ENCODE measurements at places on chromosomes 2 and 18.

DNA sequence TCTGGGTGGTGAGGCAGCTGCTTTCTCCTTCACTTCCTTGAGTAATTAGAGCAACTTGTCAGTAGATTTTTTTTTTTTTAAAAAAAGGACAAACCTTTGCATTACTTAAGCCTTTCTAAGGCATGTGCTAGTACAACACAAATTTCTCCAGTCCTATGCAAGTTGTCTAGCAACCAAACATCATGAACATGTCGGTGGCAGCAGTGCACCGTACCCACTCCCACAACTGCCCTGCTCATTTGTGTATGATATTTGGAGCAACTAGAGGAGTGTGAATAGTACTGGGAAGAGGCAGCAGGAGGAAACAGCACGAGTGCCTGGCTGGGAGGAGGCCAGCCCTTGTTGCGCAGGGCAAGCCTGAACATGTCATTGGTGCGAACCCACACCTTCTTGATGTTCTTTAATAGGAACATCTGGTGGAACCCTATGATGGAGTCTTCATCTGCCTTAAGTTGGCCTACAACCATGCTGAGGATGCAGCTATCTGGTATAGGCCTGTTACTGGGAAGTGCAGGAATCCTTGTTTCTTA lies 238.3 kb downstream of the TDRD15 start:
- no peak for DNase-seq

DNA sequence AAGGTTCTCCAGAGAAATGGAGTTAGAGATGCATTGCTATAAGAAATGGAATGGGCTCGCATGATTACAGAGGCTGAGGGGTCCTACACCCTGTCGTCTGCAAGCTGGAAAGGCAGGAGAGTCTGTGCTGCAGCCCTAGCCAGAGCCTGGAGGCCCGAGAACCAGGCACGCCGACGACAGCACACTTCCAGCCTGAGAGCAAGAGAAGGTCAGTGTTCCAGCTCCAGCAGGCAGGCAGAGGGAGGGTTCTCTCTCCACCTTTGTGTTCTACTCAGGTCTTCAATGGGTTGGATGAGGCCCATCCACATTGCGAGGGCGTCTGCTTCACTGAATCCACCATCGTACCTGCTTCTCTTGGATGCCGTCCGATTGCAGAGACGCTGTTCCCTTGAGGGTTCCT lies 177.6 kb upstream of the HDAC4 start:
- DNase-seq, result no peak

GRCh38 chr2:40470822-40471813 lies 19.2 kb upstream of the SLC8A1 start:
- DNase-seq, result no peak

DNA sequence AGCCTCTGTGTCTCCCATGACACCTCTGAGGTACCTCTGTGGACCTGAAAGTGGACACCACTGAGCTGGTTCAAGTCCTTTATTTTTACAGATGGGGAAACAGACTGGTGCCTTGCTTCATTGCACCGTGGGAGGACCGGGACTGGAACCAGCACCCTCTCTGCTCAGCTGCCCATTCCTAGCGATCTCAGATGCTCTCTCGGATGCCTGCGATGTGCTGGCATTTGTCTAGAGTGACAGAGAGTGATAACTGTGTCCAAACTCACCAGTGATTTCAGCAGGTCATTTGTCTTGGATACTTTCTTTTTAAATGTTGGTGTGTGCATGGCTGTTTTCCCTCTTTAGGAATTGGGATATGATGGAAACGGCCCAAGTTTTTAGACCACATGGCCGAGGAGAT lies 30.1 kb upstream of the LYPD6B start:
- no peak for DNase-seq

DNA sequence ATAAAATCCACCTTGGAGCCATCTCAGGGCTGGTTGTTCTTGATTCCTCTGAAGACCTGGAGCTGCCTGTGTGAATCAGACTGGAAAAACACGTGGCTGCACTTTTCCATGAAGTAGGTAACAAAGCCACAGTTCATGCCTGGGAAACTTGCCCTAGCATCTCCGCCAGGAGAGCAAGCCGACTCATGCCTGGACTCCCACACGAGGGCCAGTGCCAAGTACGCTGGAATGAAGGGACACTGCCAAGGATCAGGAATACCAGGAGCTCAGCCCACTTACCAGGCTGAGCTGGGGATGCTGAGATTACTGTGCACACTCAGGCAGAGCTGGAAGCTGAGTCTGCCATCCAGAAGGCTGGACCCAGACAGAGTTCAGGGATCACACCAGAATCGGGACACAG lies 10.9 kb upstream of the FHL2 start:
- no peak for DNase-seq

GRCh38 chr18:10465174-10465939 lies 10.9 kb downstream of the APCDD1 start:
- no peak for DNase-seq

DNA sequence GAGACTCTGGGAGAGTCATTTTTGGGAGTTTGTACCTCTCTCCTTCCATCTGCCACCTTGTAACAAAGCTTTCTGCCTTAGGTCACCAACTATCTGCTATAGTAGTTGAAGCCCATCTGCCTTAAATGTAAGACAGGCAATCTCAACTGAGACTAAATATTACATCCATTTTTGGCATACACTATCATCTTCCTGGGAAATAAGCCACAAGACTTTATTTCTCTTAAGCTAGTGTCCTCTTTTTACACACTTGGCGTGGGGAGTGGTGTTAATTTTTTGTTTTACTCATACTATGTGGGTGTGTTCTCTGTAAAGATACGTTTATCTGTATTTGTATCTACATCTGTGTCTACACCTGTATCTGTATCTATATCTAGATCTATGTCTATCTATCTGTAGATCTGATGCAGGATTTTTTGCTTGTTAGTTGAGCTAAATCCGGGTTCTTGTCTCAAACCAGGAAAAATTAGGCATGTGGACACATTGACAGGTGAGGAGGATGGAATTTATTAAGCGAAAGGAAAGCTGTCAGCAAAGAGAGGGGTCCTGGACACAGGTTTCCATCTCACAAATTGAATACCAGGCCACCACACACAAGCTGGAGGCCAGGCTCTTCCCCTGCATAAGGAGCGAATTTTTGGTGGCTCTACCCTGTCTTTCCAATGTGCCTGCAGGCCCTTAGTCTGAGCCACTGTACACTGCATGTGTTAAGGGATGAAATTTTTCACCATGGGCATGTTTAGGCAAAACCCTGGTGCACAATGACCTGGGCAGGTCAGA lies 64.8 kb upstream of the RND3 start:
- no peak for DNase-seq

DNA sequence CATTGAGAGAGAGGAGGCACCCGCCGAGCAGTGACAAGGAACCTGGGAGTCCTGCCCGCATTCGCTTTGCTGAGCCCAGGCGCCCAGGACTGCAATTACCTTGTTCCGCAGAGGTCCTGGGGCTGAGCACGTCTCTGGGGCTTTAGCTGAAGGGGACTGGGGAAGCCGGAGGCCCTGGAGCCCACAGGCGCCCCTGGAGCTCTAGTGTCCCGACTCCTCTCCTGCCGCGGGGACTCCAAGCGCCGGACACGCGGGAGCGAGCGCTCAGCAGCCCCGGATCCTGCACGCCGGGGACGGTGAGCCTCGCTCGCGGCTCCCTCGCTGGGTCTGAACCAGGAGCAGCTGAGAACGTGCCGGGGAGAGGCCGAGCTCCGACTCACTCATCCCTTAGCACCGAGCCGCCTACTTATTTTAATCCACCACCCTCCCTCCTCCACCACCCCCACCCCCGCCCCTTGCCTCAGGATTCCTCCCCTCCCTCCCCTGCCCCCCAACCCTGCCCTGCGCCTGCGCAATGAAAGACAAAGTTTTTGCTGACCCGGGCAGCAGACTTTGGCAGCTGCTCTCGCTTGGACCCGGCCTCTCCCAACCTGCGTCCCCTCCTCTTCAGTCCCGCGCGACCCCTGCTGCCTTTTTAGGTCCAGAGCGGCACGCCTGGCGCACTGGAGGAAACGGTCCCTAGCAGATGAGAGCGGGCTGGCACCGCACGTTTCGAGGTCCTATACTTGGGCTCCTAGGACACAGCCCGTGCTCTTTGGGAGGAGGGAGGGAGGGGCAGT lies at the start of gene OSR1:
Gene OSR1 (minus strand): TSS at position 382 of the 779 bp plus-strand sequence. CDS start 4,818 bp downstream, outside the sequence.
- DNase-seq, result no peak

GRCh38 chr2:186913870-186914269 lies 64.9 kb upstream of the ZSWIM2 start:
- no peak for DNase-seq

- DNase-seq, result no peak
Observed at GRCh38 chr2:170155022-170155722, 22.8 kb upstream of the MYO3B start.

DNA sequence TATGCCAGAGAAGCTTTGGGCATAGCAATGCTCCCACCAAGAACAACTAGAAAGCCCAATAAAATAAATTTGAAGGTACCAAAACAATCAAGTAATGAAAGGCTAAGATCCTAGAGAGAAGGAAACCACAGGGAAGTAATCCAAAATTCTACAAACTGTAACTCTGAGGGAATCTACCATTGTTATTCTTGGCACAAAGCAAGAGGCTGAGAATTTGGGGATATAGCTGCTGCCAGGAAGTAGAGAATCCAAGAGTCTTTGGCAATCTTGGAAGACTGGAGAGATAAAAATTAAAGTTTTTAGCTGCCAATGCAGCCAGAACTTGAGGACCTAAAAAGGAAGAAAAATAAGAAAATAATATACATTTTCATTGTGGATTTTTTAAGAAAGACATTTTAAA lies 68.5 kb downstream of the PIGN start:
- no peak for DNase-seq

GRCh38 chr2:27596627-27597026 lies 13.8 kb downstream of the ZNF512 start:
- DNase-seq, result no peak

- DNase-seq, result no peak
Observed at GRCh38 chr2:6674381-6674780, 191.3 kb downstream of the CMPK2 start.

- DNase-seq, result no peak
Observed at GRCh38 chr2:39024833-39025232, 96.0 kb downstream of the SOS1 start.

- no peak for DNase-seq
Observed at GRCh38 chr2:175402571-175402970, 221.1 kb upstream of the ATP5MC3 start.

DNA sequence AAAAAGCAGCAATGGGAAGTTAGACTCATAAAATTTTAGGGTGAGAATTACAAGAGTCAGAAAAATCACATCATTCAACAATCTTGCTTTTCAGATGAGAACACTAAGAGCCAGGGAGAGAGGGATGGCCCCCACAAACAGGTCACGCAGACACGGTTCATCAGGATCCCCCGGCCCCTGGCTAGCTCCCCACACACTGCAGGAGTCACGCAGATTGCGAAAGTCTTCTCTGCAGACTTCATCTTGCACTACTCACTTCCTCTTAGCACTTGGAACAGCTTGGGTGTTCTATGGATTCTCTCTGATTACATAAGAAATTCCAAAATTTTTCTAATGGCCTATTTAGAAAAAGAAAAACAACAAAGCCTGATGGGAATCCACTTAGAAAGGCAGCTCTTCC lies 21.6 kb upstream of the SULT1C2 start:
- DNase-seq, result no peak

DNA sequence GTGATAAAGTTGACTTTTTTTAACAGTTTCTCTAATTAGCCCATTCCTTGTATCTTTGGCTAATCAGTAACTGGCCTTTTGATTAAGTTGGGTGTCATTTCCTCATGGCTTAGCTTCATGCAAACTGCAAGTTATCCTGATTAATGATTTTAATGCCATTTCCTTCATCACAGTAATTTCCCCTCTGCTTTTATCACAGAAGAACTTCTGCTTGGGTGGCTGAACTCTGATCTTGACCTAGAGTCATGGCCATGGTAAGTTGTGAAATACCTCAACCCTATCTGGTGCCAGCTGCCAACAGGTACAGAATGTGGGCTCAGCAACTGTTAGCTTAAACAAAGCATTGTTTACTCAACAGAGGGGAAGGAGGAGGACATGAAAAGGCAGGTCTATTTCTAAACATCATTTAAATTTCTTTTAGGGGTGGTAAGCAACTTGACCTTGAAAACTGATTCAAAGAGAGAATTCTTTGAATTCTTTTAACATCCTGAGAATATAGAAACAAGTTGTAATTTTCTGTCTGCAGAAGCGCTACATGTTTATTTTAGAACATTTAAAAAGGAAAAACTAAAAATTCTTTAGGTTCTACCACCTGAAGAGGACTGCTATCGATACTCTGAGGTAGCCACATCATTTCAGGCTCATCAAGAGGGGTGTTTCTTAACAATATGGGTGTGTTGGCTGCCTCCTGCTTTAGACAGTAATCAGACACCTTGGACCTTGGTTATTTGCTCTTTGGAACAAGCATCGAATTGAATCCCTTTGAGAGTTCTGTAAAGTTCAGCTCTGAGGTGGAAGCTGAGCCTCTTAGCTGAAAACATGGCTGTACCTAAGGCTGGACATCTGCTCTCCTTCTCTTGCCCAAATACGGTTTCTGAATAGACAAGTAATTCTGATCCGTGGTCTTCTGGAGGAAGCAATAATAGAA lies 39.7 kb downstream of the ANXA4 start:
- DNase-seq, result no peak

DNA sequence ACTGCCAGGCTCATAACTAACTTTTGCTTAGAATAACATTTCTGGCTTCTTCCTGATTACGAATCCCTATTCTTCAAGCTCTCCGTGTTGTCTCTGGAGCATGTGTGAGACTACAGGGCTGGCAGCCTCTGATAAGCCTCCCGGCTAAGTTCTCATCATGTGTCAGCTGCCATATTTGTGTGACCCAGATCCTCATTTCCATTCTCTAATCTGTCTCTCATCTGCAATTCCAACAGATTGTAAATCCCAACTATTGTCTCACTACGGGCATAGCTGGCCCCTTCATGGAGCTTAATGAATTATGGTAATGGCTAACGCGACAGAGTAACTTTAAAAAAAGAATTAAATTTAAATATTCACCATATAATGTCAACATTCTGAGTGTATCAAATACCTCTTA lies 165.4 kb downstream of the CMPK2 start:
- DNase-seq, result no peak

- no peak for DNase-seq
Observed at GRCh38 chr2:33371304-33372090, 105.0 kb upstream of the RASGRP3 start.

DNA sequence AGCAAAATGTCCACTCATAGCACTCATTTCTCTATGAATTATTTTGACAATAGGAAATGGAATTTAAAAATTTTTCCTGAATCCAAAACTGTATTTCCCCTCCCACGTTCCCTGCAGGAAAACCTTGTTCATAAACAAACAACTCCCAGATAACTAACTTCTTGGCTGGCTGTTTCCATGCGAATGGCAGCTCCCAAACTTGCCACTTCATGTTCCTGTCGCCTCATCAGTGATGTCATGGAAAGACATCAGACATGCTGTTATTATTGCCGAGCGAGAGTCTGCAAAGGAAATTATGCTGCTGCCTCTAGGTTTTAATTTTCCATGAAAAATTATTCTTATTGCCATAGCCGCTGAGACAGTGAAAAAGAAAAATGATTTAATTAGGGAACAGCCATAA lies 117.0 kb upstream of the RIOK3 start:
- no peak for DNase-seq

DNA sequence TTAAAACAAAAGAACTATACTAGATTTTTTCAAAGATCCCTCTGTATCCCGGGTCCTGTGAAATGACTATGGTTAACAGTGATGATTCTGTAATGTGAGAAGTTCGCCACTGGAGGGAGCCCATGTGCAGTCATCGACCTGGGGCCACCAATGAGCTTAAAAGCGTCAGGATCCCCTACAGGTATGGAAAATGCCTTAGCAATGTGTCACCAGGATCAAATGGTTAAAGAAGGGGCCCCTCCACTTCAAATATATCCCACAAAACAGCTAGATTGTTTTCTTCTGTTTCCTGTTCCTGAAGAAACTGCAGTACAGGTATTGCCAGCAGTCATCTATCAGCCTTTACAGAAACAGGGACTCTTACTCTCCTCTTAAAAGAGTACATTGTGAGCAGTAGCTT lies 15.3 kb downstream of the CHRNA1 start:
- DNase-seq, result peak; percentile 41
